ENCODE measurements at places on chromosomes 3 and 15.

- H3K27ac ChIP-seq = no peak overlapping the region
- no peaks in the 10 kb centered on the region for H3K27me3 ChIP-seq
- H3K4me1 ChIP-seq = no peaks in the 10 kb centered on the region
- H3K36me3 ChIP-seq = no peaks in the 10 kb centered on the region
- no peak overlapping the region for H3K4me3 ChIP-seq
Observed at GRCh38 chr3:186922790-186923189, 7.5 kb upstream of the ST6GAL1 start.

GRCh38 chr15:56933410-56933809 lies 15.0 kb downstream of the TCF12 start:
- H3K4me3 ChIP-seq = no peak overlapping the region
- H3K36me3 ChIP-seq = no peaks in the 10 kb centered on the region
- H3K27me3 ChIP-seq = no peaks in the 10 kb centered on the region
- H3K4me1 ChIP-seq = peaks cover 7% of the 10 kb centered on the region
- H3K27ac ChIP-seq = no peak overlapping the region

GRCh38 chr15:41445399-41445798 lies 28.5 kb downstream of the RTF1 start:
- DNase-seq = no peak
- H3K4me3 ChIP-seq = no peak overlapping the region

- no peaks in the 10 kb centered on the region for H3K27me3 ChIP-seq
- no peak overlapping the region for H3K4me3 ChIP-seq
- H3K27ac ChIP-seq = no peak overlapping the region
- DNase-seq = no peak
Observed at GRCh38 chr3:12687948-12688347, 24.0 kb upstream of the RAF1 start.

All from ovary (tissue), 10 donors.